ENCODE measurements at places on chromosomes 3 and 15.

GRCh38 chr15:69666441-69666882 is 213.8 kb downstream of the RPLP1 start:
- no peak for DNase-seq

DNA sequence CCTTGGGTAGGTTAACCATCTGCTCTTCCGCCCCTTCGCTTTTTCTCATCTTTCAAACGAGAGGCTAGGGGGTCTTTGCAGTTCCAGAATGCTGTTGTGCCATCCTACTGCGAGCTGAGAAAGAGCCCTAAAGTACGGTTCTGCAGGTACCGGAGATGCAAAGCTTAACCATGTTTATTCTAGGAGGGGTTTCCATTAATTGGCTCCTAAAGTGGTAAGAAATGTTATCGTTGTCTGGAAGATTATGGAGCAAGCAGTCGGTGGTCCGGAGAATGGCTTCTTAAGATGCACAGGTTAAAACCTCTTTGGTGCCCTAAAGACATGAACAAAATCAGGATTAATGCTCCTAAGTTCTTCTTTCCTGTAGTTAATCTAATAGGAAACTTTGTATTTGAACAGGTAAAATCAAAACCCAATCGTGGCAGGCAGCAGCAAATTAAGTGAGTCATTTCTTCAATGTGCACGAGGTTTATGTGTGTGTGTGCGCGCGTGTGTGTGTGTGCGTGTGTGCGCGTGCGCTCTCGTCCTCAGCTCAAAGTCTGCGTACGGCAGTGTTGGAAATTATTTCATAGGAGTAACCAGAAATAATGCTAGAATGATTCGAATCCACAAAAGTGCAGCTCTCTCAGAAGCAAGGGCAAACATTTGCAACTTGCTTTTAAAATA is 772 bp downstream of the FAM81A start:
- no peak for DNase-seq

- DNase-seq, result no peak
These were observed 14.8 kb upstream of the HCN4 start for GRCh38 chr15:73383310-73384189.

GRCh38 chr3:44414517-44415090 is 62.9 kb downstream of the ZNF445 start:
- DNase-seq, result no peak

DNA sequence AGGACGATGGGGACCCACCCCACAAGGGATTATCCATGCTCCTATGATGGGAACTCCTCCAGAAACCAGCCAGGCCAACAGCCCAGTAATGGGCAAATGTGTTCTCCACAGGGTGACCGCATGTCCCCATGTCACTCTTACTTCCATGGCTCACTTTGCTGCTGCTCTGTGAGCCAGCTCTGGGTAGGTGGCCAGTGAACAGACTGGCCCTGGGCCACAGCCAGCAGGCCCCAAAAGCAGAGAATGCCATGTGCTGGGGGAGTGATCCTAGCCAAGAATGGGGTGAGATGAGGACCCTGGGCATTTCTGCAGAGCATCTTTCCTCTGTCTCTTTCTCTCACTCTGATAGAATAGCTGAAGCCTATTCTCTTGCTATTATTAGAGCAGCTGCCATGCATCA is 391.4 kb downstream of the LRTM1 start:
- no peak for DNase-seq

GRCh38 chr15:81268881-81269601 is 54.9 kb downstream of the STARD5 start:
- DNase-seq, result no peak

DNA sequence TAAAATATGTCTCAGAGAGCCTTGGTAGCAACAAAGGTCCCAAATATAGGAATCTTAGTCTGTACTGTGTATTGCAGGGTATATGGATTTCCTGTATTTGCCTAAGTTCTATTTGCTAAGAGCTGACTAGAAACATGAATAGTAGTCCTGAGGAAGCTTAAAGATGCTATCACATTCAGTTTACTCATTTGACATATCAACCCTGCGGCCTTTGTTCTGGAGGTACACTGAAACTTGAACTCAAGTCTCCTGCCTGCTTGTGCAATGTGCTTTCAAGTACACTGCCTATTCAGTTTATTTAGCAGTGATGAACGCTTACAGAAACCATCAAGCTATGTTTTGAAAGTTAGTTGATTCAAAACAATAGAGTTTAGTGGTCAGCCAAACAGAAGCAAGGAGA is 21.1 kb downstream of the IL1RAP start:
- DNase-seq, result no peak

- peak; percentile 93 for DNase-seq
These were observed 209.3 kb upstream of the UMPS start for GRCh38 chr3:124520970-124521369.

DNA sequence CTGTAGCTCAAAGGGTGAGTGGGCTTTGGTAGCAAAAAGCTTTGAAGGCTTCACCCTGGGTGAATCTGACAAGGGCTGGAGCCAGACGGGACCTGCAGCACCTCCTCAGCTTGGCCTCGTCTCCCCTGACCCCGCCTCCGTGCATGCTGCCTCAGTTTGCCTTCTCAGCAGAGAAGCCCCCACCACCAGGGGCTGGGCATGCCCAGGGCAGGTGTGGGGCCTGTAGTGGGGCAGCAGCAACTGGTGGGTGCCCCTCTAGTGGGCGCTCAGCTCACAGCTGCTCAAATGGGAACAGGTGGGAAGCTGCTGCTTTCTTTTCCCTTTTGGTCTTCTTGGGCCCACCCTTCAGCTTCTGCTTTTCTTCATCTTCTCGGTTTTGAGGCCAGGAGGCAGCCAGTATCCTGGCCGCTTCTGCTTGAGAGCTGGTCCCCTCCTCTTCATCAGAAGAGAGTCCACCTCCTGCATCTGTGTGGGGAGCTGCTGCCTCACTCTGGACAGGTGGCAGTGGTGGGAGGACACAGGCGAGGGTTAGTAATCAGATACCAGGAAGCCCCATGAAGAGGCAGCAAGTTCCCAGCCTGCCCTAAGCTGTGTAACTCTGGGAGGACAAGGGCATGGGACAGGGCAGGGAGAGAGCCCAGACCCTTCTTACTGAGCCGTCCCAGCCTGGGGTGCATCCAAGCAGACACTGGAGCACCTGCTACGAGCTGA is 21.0 kb downstream of the TMEM43 start:
- DNase-seq, result no peak

- no peak for DNase-seq
These were observed 39.2 kb upstream of the STRIT1 start for GRCh38 chr3:155332716-155333115.

DNA sequence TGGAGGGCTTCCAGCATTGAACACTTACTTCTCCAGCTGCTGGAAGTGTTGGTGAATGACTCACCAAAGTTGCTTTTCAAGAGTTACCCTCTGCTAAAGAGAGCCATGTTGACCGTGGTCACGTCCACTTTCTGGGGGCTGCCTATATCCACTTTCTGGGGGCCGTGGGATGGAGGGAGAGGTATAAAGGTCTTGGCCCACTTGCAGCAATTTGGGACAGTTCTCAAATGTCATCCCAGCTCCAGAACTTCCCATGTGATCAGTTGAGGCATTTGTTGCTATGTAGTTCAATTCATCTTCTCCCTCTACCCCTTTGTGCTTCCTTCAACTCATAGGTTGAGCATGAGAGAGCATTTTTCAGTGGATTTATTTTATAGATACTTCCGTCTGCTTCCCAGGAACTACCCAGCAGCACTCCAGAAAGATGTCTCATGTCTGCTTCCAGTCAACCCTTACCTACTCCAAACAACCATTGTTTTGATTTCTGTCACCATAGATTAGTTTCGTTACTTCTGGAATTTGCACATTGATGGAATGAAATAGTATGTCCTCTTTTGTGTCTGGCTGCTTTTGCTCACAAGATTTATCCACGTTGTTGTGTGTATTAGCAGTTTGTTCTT is 130.6 kb downstream of the TCF12 start:
- DNase-seq, result no peak

DNA sequence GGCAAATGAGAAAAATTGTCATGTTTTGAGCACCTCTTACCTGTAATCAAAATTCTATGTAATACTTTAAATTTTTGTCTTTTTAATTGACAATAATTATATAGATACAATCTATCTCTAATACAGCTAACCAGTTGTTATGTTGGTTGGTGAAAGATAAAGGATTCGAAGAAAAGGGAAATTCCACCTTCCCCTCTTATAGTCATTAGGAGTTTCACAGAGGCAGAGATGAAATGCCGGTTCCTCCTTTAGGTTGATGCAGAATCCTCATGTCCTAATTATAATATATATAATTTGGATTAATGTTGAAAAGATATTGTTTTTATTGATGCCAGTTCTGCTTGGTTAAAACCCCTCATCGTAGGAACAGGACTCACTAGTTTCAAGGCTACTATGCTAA is 67.1 kb downstream of the LRCH3 start:
- no peak for DNase-seq

GRCh38 chr15:65312400-65312916 is 8.0 kb downstream of the RNU5B-1 start:
- no peak for DNase-seq

GRCh38 chr15:42704492-42704926 is 32.4 kb downstream of the CDAN1 start:
- DNase-seq, result peak; percentile 35

- no peak for DNase-seq
These were observed 417.9 kb downstream of the MECOM start for GRCh38 chr3:169245631-169246030.

DNA sequence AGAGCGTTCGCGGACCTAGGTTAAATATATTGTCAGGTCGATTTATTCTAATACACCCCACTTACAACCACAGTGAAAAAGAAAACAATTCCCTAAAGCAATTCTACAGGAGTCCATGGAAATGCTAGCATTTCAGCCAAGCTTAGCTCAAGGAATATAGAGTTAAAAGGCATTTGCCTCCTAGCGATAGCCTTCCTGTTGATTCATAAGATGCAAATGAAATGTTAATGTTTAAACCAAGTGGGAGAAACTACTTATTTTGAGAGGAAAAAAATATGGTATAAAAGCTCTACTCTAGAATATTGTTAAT is 1.7 kb upstream of the ALCAM start:
- DNase-seq, result no peak

Data from NCI-H748 treated with DMSO at 0.1 percent for 48 hours (cell line).